GM10248 (cell line): ENCODE measurements at places on chromosomes 11 and 22.

- no peak for DNase-seq
These were observed 36.1 kb upstream of the SCN3B start for GRCh38 chr11:123690485-123690884.

GRCh38 chr22:46043816-46044620 lies 67.1 kb upstream of the WNT7B start:
- DNase-seq = no peak

GRCh38 chr11:1827095-1827813 lies 7.5 kb upstream of the SYT8 start:
- no peak for DNase-seq

DNA sequence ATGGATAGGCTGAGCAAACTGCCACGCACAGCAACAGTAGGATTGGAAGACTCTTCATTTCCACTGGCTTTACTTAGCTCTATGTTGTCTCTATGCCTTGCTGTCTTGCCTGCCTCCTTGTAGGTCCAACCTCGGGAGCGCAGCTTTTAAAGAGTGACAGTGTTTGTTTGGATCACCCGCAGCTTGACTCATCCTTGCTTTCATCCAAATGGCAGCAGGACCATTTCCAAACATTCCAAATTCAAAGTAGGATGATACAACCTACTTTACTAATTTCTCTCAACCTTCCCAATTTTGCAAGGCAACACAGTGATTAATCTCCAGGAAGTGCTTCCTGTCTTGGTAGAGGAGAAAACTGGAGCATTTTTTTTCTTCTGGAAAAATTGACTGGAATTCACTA lies at the start of gene MMP3:
Gene MMP3 (minus strand): TSS at position 121 of the 400 bp plus-strand sequence. CDS start 63 bp downstream, at position 58.
- no peak for DNase-seq

DNA sequence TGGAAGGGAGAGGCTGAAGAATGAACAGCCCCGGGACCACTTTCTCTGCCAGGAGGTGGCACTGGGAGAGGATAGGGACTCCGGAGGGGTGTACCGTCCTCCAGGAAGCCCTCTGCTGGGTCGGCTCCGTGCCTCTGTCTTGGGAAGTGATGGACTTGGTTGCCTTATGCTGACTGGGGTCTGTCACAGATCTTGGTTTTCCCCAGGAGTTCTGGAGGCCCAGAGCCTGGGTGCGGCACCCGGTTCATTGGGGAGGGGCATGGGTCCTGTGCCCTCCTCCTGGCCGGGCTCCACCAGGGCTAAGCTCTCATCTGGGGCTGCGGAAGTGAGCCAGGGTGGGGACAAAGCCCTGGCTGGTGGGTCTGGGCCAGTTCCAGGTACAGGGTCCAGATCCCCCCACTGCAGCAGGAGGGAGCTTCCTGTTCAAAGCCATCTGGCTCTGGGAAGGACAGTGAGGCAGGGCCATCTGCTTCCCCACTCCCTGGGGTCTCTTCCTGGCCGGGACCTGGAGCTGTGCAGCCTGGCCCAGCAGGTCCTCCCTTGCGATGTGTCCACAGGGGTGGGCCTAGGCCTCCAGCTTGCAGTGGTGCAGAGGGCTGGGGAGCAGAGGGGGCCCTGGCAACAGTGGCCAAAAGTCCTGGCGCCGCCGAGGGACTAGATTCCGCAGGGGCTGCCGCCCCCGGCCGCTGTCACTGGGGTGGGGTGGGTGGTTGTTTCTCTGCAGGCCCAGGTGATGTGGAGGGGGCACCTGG lies 1.1 kb upstream of the AP2A2 start:
- DNase-seq = no peak

DNA sequence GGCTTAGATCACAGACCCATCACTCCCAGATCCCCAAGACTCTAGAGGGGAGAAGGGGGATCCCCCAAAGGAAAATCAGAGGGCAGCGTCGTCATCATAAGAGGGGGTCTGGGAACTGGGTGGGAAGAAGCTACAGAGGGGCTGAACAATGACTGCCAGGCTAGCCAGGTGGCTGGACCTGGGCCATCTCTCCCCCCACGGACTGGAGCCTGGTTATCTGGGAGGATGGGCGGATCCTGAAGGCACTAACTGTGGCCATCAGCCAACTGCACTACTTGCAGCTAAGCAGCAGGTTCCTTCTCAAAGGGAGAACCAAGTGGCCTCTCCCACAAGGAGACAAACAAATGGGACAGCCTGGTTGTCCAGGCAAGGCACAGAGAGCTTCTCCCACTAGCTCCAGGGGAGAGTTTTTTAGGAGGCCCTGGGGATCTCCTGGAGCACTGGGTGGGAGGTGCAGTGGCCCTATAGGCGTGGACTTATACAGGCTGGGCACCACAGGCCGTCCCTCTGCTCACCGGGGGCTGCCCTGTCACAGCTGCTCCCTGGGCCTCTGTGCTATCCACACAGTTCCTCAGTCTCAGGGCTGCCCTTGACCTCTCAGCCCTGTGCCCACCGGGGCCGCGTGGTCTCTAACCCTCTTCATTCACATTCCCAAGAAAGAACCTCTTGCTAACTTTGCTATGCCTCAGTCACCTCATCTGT lies 15.4 kb downstream of the P2RY6 start:
- DNase-seq = no peak

- DNase-seq = peak; percentile 92
These were observed at the start of gene SIDT2 for GRCh38 chr11:117178210-117179034. Gene SIDT2 (plus strand): TSS chr11:117178743. CDS start chr11:117179264, 521 bp downstream.

- no peak for DNase-seq
These were observed 34.5 kb upstream of the PARVG start for GRCh38 chr22:44146088-44146861.
